Sciatic nerve (tissue), 2 donors: ENCODE measurements at places on chromosomes 11 and 22. TPM values are rescaled to one million over a fixed set of nuclear protein-coding genes. Genes with fewer than 3 reads are reported as not detected.

WEE1 gene
- 13.8 TPM for total RNA-seq

TEX12 gene
- total RNA-seq = 0.58 TPM

TRIM68 gene
- 14.2 TPM for total RNA-seq

C11orf21 gene
- 3.1 TPM for total RNA-seq

NUDT8 gene
- total RNA-seq = 7.8 TPM

HEPN1 gene
- not detected for total RNA-seq

SCGB1C1 gene
- total RNA-seq = not detected

TRIM49 gene
- total RNA-seq = not detected

RAG2 gene
- total RNA-seq = not detected

PARVA gene
- total RNA-seq = 176 TPM

FJX1 gene
- total RNA-seq = 3.9 TPM
